ENCODE measurements at places on chromosomes 7 and 10.

- DNase-seq: no peak
Observed at GRCh38 chr7:74583630-74584029, 73.9 kb upstream of the GTF2I start.

GRCh38 chr7:2110610-2111396 lies 121.9 kb downstream of the MAD1L1 start:
- DNase-seq: no peak

DNA sequence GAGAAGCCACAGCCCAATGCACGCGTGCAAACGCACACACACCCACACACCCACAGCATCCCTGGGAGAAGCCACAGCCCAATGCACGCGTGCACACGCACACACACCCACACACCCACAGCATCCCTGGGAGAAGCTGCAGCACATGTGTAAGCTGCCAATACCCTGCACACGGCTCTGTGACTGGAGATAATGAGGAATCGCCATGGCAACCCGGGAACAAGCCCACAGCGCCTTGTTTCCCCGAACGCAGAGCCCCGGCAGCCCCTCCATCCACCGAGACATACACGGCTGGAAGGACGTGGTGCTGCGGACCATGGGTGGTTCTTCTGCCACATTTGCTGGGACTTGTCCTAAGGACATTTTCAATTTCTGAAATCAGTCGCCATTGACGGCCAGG lies 221.3 kb downstream of the PTPRN2 start:
- no peak for DNase-seq

- DNase-seq: no peak
Observed at GRCh38 chr10:58237014-58237834, 30.5 kb downstream of the IPMK start.

- DNase-seq: no peak
Observed at GRCh38 chr10:33335551-33335800, 1.0 kb upstream of the NRP1 start.

DNA sequence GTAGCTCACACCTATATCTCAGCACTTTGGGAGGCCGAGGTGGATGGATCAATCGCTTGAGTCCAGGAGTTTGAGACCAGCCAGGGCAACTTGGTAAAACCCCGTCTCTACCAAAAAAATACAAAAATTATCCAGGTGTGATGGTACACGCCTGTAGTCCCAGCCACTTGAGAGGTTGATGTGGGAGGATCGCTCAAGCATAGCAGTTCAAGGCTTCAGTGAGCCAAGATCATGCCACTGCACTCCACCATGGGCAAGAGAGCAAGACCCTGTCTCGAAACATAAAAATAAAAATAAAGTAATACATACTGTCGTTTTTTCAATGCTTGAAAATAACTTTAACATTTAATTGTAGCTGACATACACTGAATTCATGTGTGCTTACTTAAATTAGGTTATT lies 57.3 kb downstream of the REEP3 start:
- DNase-seq: no peak

GRCh38 chr10:86959737-86960002 lies 1.3 kb downstream of the SNCG start:
- no peak for DNase-seq

GRCh38 chr7:7745966-7746365 lies 27.6 kb upstream of the RPA3 start:
- no peak for DNase-seq

- DNase-seq: no peak
Observed at GRCh38 chr7:98107313-98107721, 655 bp downstream of the LMTK2 start.

GRCh38 chr7:99499371-99499720 lies 735 bp downstream of the ZNF394 start:
- DNase-seq: no peak

DNA sequence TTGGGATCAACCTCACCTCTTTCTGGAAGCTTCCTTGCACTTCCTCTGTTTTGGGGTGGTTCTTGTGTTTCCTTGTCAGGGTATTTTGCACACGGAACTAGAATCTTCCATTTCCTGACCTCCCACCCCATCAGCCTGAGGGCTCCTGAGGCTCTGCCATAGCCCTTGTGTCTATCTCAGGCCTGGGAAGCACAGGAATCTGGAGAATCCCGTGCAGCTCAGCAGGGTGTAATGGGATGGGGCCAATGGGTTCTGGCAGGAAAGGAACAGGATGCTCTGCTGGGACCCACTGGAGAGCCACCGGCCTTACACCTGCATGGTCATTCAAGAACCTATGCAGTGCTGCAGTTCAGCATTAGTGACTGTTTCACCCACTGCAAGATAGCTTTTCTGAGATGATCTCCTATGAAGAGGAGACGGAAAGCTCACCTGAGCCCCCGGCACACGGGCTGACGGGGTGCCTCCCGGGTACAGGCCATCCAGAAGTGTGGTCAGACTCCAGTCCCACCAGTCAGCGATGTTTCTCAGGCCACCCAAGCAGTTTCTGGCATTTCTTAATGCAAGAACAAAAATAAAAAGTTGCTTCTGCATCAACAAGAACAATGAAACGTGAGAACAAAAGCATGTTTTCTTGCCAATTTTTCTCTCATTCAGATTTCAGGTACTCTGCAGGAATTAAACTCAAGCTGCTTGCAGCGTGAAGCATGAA lies 133.2 kb downstream of the PKD1L1 start:
- DNase-seq: no peak

DNA sequence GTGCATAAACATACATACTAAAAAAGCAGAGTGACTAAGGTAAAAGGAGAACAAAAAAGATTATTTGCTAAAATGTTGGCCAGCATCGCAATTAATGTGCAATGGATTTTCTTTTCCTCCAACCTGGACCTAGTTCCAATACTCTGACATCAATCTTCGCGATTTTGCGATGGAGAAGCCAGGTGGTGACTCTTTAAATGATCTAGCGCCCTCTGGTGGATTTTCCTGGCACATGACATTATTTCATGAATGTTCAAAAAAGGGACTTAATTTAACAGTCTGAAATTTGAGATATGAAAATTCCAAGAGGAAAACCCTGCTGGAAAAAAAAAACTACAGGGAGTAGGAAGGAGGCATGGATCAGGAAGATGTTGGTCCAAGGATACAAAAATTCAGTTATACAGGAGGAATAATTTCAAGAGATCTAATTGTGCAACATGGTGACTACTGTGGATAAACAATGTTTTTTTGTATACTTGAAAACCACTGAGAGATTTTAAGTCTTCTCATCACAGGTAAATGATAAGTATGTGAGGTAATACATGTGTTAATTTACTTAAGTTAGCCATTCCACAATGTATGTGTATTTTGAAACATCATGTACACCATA lies 4.3 kb upstream of the KCNMA1 start:
- DNase-seq: peak; percentile 39

DNA sequence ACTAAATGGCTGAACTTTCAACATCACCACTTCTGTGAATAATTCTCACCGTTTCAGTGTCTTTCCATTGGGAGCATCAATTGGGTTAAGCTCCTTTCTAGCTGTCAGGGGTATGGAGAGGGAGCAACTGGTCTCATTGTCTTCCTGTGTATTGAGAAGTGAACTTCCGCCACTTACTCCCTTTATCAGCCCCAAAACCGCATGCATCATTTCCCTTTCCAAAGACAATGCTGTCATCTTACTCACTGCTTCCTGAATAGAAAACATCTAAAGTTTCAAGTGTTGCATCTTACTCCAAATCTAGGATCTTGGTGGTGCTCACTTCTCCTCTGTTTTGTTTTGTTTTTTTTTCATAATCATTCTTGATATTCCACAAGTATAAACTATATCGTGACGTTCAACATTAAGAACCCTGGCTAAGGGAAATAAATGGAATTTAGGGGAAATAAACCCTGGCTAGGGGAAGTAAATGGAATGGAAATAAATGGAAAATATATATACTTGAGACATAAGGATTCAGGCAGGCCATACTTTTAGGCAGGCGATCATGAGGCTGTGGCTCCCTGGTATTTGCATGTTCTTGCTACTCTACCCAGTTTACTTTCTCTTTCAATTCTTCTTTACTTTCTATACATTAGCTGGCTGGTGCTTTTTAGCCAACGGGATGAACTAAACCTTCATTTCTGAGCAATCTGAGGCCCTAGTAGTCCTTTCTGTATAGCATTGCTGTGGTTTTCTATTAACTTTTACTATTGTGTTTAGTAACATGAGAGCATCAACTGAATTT lies 371.9 kb downstream of the BMPER start:
- DNase-seq: no peak
